GM13976 (cell line): ENCODE measurements at places on chromosomes 7 and 10.

- DNase-seq, result no peak
Measured at GRCh38 chr10:29228562-29228961, 60.3 kb upstream of the LYZL1 start.

DNA sequence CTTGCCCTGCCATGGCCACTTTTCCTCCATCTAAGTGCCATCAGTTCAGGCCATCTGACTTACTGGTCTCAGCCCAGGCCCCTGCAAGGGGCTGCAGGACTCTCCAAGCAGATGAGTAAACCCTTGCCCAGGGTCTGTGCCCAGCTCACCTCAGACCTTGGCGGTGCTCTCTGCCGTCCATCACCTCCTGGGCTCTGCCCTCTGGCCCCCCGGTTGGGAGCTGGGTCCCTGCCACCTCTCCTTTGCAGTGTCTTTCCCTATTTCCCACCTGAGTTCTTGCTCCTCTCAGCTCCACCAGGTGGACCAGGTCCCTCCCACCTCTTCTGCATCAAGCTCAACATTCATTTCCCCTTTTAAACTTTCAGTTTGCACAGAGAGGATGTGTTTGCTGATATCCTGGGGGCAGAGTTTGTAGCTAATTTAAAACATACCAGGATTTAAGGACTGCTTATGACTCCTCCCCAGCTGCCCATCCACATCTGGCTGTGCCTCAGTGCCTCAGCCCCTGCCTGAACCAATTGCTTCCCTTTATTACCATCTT, 135.5 kb downstream of the SLIT1 start:
- DNase-seq, result no peak

DNA sequence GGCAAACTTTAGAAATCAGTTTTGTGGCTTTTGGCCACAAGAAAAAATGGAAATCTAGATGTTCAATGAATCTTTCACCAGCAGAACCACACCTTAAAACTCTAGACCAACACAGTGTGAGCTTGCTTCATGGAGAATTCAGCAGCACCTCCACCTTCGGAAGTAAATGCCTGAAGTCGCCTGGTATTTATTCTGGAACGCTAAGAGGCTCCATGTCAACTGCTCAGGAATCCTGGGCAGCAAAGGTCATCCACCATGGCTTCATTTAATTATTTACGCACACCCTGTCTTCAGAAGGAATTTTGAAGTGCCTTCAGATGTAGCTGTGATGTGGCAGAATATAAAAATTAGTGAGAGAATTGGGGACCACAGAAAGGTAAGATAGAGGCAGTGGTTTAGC, 167.7 kb downstream of the GFRA1 start:
- DNase-seq, result no peak

- DNase-seq, result no peak
Measured at GRCh38 chr7:104363355-104363754, 35.0 kb downstream of the LHFPL3 start.

DNA sequence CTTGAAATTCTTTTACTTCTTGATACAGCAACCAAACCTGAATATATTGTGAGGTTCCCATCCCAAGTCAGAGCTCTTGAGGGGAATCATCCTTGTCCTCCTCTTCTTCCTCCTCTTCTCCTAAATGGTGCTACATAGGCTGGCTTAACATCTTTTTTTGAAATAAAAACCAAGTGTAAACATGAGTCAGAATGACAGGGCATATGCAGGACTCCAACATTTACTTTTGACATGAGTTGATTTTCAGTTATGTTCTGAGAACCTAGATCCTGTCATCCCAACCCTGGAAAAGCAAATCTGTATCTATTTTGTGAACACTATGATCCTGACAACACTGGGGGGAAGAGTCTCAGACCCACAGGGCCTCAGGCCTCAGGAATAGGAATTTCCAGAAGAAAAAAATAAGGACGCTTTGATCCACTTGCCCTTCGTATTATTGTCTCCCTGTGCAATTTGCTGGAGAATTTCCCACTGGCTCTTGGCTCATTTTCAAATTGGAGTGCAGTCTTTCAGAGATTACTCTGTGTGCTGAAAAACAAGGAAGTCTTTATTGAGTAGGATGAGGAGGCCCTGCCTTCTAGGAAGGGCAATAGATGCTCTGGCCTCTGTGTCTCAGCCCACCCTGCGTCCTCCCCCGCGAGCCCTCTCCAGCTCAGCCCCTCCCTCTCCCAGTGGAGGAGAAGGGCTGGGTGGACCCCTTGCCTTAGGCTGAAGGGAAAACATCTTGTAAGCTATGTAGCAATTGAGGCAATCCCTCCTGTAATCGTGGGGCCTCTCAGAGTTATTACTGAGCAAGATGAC, 121.6 kb downstream of the CREB5 start:
- no peak for DNase-seq

DNA sequence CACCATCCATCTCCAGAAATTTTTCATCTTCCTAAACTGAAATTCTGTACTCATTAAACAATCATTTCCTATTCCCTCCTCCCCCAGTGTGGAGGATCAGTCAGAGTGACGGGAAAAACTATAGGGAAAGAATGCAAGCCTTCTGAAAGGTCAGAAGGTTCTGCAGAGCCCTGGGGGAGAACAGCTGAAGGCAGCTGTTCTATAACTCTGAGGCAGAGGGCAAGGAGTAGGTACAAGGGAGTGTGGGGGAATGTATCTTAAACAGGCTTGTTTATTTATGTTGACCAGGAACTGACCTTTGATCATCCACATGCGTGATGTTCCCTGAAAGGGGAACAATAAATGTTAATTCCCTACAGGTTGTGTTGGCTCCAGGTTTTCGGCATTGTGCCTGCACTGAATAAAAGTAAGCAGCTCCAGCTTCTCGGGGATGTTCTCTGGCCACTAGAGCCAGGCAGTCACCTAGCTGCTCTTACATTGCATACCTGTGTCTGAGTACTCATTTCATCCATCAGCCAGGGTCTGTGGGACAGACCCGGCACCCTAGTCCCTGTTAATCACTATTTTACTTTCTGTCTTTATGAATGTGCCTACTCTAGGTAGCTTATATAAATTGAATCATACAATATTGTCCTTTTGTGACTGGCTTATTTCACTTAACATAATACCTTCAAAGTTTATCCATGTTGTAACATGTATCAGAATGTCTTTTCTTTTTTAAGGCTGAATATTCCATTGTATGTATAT, 5.8 kb downstream of the IFIT1 start:
- DNase-seq, result no peak
